ENCODE measurements at places on chromosomes 12 and 14.

DNA sequence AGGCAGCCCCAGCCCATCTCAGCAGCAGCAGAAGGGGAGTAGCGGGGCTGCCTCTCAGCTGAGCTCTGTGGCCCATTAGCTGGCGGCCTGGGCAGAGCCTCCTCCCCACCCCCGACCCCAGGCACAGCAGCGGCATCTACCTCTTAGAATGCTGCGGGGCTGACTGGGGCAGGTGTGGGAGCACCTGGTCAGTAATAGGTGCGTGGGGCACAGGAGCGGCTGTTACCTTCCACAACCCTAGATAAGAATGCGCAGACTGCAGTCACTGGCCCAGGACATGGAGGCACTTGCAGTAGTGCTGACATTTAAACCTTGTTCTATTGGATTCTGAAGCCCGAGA is 35.6 kb downstream of the SYNE3 start:
- DNase-seq = no peak

GRCh38 chr12:53100466-53101151 is 2.7 kb upstream of the SOAT2 start:
- peak; percentile 64 for DNase-seq

- DNase-seq = no peak
These were observed 2.9 kb upstream of the CLEC1A start for GRCh38 chr12:10101648-10102220.

GRCh38 chr12:21453312-21453852 is 15.9 kb downstream of the PYROXD1 start:
- no peak for DNase-seq

- no peak for DNase-seq
These were observed 3.5 kb downstream of the ULK1 start for GRCh38 chr12:131897875-131898274.

GRCh38 chr12:128445415-128446127 is 178.6 kb downstream of the TMEM132C start:
- DNase-seq = no peak

DNA sequence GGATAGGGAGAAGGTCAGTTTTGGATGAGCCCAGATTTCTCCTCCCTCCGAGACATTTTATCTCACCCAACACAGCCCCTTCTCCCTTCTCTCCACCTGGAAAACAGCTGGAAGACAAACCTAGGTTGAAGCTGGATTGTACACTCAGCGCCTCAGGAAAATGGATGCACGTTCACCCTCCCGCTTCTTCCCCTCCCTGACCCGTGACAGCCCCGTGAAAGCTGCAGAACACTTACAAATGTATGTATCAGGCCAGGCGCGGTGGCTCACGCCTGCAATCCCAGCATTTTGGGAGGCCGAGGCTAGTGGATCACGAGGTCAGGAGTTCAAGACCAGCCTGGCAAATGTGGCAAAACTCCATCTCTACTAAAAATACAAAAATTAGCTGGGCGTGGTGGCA is 4.2 kb downstream of the RNU4-2 start:
- no peak for DNase-seq

DNA sequence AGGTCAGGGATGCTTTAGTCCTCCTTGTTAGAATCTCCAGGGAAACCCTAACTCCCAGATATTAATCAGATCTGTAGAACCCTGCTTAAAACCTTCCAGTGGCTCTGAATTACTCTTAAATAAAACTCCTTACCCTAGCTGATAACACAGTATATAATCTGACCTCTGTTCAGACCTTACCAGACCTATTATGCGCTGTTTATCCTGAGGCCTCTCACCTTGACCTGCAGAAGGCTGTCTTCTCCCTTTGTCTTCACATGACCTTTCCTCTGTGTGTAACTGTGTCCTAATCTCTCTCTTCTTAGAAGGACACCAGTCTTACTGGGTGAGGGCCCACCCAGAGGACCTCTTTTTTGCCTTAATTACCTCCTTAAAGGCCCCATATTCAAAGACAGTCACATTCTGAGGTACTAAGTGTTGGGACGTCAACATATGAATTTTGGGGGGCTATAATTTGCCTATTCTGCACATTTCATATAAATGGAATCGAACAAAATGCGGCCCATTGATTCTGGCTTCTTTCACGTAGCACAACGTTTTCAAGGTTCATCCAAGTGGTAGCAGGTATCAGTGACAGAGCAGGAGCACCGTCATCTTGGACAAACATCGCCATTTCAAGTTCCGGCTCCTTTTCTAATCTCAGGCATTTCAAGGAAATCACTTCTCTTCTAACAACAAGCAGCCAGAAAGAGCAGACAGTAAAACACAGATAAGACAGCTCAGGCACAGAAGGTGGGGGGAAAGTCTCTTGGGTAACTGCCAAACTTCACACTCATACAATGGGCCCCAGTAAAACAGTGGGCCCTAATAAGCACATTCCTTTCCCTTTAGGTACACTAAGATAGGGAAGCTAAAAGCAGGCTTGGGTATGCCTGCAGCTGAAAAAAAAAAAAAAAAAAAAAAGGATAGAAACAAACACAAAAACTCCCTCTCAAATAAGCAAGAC is 200.2 kb upstream of the NUDT4 start:
- DNase-seq = no peak

- DNase-seq = no peak
These were observed 28.5 kb upstream of the GCH1 start for GRCh38 chr14:54931101-54931500.
